ENCODE measurements at places on chromosomes 5 and 9.

DNA sequence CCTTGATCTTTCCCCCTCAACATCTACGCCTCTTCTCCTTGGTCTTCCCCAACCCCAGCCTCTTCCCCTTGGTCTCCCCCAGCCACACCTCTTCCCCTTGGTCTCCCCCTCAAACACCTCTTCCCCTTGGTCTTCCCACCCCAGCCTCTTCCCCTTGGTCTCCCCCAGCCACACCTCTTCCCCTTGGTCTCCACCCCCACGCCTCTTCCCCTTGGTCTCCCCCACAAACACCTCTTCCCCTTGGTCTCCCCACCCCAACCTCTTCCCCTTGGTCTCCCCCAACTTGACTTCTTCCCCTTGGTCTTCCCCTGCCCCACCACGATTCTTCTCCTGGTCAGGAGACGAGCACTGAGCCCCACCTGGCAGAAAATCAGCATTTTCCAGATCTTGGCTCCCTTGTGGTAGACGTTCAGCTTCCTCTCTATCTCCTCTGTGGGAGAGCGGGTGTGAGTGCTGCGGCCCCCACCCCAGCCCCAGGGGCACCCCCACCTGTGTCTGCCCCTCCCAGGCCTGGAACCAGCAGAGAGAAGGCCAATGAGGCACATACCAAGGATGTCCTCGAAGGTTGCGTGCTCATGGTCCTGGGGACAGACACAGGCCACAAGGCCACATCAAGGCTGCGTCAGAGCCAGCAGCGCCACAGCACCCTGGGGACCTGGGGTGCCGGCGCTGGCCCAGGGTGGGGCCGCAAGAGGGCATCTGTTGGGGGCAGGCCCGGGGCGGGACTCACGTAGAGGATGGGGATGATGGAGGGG, 7.0 kb downstream of the NSMF start:
- peak; percentile 41 for DNase-seq

DNA sequence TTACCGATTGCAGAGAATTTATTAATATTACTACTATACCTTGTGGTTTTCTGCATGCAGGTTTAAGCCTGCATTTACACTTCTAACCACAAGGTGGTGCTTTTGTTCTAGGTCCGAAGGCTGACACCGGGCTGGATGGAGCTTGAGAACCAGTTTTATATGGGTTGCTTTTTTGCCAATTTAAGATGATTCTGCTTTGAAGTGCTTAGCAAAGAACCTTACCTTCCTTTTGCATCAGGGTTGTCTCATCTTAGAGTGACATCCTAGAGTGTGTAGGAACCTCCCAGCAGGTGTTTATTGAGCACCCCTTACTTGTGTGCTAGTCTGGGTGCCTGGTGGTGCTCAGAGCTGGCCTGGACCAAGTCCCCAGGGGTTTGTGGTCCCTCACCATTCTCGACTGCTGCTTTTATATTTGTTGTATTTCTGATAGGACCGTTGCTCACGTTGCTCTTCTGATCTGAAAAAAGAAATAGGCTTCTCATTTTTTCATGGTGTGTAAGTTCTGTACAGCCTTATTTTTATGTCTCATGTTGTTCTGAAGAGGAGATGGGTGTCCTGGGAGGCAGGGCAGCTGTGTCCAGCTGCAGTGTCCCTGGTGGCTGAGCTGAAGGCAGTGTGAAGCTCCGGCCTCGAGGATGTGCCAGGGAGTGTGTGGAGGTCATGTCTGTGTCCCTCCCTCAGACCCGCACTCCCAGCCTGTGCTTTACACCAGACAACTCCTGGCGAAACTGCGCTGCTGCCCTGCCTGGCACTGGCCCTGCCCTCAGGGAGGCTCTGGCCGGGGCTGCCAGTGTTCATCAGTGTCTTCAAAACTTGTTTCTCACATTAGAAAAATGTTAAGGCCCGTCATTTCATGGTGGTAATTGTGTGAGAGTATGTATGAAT, 54.3 kb downstream of the EHMT1 start:
- DNase-seq = peak; percentile 64

GRCh38 chr5:125700380-125700861, 722.8 kb upstream of the GRAMD2B start:
- DNase-seq = peak; percentile 4

- no peak for DNase-seq
Measured at GRCh38 chr5:17434982-17435381, 63.0 kb upstream of the TAF11L2 start.

DNA sequence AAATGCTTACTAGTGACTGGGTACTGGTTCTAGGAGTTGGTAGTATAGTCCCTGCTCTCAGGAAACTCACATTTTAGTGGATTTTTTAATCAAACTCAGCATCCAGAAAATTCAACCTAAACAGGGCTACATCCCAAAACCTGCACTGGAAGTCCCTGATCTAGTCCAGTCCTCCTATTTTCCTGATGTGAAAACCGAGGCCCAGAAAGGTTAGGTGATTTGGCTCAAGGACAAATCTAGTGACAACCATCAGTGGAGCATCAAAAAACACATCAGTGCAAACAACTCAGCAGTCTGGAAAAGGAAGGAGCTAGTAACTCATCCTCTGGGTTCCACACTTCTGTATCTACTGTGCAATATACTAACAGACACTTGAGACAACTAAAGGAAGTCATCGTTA, 38.2 kb downstream of the SERINC5 start:
- DNase-seq = no peak

- DNase-seq = no peak
Measured at GRCh38 chr9:132116583-132116982, 36.9 kb upstream of the MED27 start.

DNA sequence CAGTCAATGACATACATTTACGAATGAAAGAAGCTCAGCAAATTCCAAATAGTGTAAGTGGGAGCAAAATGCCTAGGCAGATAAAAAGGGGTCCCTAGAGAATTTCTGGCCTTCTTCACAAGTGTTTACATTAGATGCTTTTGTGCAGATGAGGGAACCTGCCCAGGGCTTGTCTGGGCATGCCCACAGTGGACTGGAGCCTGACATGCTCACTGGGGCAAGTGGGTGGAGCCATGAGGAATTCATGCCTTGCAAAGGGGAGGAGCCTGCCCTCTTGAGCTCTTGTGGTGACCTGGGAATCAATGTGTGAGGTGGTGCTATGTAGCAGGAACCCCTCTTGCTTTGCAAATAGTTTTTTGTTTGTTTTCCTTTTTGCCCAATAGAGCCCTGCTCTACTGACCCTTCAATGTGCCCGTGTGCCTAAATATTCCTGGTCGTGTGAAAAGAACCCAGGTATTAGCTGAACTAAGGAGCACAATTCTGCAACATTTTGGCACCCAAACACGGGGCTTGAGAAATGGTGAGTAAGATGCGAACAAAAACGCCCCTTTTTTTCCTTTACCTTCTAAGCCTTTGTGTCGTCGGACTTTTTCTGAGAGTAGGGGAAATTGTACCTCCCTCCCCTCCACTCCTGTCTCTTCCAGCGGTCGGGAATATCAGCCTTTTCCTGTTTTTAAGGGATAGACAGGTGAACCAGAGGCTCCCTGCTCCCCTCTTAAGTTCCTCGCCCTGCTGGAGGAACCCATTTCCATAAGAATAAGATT, 433.8 kb upstream of the CDH9 start:
- no peak for DNase-seq

DNA sequence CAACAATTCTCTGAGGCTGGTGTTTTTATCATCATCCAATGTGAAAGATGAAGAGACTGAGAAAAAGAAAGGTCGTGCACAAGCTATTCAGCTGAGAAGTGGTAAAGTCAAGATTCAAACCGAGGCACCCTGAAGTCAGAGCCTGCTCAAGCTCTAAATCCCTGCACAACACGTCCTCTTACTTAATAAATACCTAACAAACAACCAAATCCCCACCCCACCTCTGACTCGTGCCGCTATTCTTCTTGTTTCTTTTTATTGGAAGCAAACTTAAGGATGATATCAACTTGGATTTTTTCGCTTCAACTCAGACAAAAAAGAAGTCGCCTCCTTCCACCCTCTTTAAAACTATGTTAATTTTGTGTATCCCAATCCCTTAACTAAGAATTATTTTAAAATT, 140.2 kb downstream of the CEP120 start:
- no peak for DNase-seq

- DNase-seq = no peak
Measured at GRCh38 chr5:91345461-91345860, 37.7 kb downstream of the ARRDC3 start.

DNA sequence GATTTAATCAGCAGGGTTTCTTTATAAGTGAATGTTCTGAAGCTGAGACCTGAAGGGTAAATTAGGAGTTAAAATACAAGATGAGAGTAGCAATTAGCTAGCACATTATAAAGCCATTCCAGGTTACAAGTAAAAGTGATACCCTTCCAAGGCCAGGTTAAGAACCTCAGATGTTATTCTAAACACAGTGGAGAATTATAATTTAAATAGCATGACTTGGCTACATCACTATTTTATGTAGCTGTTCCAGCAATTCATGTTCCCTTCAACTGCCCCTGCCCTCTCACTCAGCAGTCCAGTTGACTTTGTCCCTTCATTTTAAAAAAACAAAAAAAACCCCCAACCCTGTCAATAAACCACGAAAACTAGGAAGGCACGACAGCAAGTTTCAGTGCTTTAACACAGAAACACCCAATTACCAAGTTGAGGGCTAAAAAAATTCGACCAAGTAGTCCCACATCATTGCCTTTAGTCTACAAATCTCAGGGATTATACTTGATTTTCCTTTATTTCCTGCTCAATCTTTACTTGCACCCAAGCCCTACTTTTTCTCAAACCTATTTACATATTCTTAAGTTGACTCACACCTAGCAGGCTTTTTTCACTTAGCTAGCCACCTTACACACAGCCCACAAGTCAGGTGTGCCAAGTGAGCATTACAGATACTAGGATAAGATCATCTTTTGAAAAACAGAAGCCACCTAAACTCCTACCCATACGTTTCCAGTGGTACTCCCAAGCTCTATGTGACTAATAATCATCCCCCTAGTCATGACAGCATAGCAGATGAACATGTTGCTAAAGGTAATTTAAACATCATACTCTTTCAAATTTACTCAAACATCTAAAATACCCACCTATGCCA, 3.4 kb downstream of the RPL37 start:
- no peak for DNase-seq

DNA sequence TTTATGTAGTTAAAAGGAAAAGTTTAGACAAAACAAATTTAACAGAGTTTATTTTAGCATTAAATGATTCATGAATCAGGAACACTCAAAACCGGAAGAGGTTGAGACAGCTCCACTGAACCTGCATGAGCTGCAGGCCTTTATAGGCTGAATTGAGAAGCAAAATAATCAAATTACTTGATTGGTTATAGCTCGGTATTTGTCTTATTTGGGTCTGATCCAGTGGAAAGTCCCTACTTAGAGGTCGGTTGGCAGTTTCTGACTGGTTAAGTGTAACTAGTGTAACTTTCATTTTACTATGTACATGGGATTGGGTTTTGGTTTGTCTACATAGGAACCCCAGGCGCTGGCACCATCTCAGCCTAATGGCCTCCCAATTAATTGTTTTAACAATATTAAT, 74.1 kb upstream of the PIK3R1 start:
- no peak for DNase-seq

- no peak for DNase-seq
Measured at GRCh38 chr9:131959056-131959455, 120.6 kb downstream of the MED27 start.

GRCh38 chr5:137833463-137833862, 34.2 kb upstream of the MYOT start:
- DNase-seq = peak; percentile 13

- no peak for DNase-seq
Measured at GRCh38 chr5:148626081-148626613, 28.2 kb downstream of the HTR4 start.

- DNase-seq = peak; percentile 31
Measured at GRCh38 chr9:36772449-36773403, 200.0 kb downstream of the MELK start.

DNA sequence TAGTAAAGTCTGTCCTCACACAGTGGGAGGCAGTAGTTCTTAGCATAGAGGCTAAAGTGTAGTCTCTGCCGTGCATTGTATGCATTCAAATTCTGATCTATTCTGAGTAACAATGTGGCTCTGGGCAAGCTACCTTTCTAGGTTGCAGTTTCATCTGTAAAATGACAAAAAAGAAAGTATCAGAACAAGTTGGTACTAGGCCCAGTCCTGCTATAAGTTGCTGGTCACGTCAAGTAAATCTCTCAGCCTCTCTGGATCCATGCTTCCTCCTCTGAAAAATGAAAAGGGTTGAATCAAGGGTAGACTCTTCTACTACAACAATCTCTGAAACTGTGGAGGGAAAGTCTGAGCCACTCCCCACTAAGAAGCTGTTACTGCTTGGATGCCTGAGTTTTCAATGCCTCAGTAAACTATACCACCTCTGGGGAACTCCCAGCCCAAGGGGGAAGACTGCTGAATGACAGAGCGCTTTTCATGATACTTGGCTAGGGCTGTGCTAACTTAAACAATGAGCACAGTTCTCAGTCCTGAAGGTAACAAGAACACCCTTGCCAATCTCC, 34.5 kb upstream of the SPARC start:
- DNase-seq = peak; percentile 67

GRCh38 chr5:66239034-66239433, 94.9 kb downstream of the SREK1 start:
- DNase-seq = peak; percentile 3

Measured in common myeloid progenitor, CD34-positive (primary cell).